ENCODE measurements at places on chromosomes 6 and 20.

GRCh38 chr6:33904747-33905065 is 100.9 kb upstream of the MLN start:
- DNase-seq, result no peak

DNA sequence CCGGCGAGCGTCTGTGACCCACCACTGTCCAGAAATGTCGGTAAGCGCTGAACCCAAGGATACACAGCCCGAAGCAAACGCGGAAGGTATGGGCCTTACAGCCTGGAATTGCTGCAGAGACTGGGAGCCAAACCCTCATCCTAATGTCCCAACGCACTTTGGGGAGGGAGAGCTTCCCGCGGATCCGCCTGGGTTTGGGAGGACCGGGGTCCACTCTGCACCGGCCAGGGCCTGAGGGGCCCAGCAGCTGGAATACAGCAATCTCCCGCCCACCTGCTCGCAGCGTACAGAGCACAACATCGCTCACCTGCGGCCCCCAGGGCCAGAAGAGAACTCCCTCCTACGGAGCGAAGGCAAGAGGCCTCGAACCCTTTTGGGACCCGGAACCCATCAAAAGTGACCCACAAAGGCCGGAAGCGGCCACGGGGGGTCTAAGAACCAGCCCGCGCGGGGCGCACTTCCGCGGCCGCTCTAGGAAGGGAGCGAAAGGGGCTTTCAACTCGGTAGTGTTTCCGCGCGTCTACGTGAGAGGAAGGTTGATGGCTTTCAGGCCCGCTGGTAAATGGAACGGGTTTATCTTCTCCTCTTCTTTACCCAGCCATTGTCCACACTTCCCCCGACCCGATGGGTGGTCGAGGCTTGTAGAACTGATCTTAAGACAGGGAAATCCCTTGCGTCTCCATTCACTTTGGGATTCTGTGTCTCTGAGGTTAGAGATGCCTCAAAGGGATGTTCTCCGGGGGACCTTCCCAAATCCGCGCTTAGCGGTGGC is at the start of gene ZSCAN12:
Gene ZSCAN12, minus strand, starts transcription at position 398 of the 772 bp plus-strand sequence. CDS start 1,342 bp downstream, outside the sequence.
- DNase-seq, result peak; percentile 92

DNA sequence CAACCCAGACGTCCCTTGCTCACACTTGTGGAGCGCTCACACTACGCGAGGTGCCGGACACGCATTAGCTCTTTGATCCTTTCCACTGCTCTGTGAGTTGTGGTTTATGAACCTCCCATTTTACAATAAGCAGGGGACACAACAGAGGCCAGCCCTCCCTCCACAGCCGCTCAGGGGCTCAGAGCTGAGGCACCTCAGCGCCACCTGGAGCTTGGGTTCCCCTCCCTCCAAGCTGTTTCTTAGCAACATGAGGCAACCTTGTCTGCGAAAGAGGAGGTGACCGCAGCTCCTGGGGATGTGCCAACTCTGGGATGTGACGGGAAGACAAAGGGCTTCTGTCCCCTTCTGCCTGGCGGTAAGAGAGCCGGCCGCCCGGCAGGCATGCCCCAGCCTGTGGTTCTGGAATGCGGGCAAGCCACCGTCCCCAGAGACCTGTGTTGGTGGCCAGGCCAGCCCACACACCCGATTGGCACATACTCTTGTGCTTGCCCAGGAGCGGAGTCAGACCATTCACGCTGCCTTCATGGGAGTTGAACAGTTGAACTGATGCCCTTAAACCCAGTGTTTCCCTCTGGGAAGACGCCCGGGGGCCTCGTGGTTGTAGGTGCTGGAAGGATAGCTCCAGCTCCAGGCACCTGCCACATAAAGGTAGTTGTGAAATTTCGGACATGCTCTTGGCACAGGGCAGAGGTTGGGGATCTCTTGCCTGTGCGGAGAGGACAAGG is 44.5 kb downstream of the RBM38 start:
- peak; percentile 32 for DNase-seq

DNA sequence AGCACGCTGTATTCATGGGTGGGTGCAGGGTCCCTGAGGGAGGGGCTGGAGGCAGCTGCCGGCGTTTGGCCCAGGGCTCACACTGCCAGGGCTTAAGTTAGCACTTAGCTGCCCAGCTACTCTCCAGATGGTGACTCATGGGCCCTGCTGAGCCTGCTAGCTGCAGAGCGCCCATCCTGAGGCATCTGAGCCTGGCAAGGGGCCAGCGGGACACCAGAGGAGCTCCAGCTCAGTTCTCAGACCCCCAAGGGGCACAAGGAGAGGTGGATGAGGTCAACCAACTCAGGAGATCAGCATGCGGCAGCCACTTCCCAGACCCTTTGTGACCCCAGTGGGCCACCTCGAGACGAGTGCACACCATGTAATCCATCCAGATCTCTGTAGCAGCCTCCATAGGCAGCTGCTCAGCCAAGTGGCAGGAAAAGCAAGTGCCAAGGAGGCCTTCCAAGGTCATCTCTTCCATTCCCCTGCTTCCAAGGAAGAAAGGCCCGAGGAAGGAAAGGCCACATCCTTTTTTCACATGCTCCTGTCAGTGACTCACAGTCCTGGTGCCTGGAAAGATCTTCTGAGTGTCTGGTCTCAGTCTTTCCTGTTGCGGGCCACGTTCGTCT is 35.3 kb downstream of the FOXP4 start:
- DNase-seq, result peak; percentile 92

GRCh38 chr6:30615958-30616810 is 859 bp downstream of the PPP1R10 start:
- peak; percentile 35 for DNase-seq

GRCh38 chr6:128641703-128642102 is 121.3 kb upstream of the PTPRK start:
- peak; percentile 17 for DNase-seq

GRCh38 chr20:48177058-48177457 is 391.8 kb upstream of the SULF2 start:
- DNase-seq, result no peak

- DNase-seq, result no peak
Observed at GRCh38 chr6:42274898-42275297, 57.2 kb upstream of the MRPS10 start.

- DNase-seq, result peak; percentile 51
Observed at GRCh38 chr6:148890096-148890495, 143.3 kb downstream of the UST start.

GRCh38 chr6:147676495-147677199 is 168.2 kb downstream of the SAMD5 start:
- DNase-seq, result peak; percentile 9

- DNase-seq, result no peak
Observed at GRCh38 chr20:59864726-59865125, 68.7 kb downstream of the SYCP2 start.

DNA sequence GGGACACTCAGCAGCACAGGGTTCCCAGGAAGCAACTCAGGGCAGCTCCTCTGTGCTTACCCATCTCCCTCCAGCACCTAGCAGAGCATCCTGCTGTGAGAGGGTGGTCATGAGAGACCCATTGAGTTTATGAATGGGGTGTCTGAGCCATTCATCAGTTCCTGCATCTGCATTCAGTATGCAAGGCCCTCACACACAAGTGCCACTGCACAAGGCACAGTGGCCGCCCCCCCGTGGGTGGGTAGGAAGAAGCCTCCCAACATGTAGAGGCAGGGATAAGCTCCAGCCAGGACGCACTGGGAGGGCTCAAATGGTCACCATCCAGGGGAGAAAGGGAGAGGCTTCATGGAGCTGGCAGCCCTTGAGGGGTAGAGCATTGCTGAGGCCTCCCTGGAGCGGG is 43.0 kb downstream of the FOXP4 start:
- no peak for DNase-seq

- no peak for DNase-seq
Observed at GRCh38 chr20:52039790-52040189, 151.8 kb downstream of the ZFP64 start.

DNA sequence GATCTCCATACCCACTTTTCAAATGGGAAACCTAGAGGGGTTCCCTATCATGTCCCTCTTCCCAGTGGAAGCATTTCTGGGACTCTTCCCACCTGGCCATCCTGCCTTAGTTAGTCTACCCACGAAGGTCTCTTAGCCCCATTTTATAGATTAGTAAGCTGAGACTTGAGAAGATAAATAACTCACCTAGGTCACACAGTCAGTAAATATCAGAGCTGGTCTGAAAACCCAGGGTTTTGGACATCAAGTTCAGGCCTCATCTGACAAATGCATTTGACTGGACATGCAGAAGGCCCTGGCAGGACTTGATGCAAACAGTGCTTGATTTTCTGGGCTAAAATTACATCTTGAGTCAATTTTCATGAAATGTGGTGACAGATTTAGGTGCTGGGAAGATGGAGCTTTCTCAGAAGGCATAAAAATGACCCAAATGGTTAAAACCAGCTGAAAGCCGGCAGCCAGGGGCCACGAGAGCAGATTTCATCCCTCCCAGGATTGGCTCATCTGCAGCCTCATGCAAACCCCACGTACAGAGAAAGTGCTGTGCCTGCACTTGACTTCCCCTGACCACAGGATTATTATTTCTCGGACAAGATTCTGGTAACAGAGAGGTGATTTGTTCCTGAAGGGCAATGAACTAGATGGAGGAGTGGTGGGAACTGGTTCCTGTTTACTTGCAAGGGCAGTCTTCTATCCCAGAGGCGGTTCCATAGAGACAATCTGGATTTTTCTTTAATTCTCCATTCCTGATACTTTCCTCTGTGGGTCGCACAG is 23.1 kb downstream of the CPNE5 start:
- no peak for DNase-seq

- DNase-seq, result peak; percentile 70
Observed at GRCh38 chr6:11732036-11732631, 46.5 kb downstream of the ADTRP start.

DNA sequence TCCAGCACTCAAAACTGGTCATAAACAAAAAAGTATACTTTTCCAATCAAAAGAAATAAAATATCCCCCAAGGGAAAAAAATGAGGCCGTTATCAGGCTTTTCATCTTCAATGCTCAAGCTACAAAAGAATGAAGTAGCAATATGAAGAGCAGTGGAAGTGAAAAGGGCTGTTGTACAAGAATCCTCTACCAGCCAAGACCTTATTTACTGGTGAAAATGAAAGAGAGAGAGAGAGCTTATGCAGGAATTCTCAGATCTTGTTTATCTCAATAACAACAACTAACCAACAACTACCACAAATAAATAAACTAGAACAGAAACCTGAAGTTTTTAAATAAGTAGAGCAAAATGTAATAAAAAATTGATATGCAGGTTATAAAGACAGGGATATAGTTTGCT is 400.6 kb downstream of the HDGFL1 start:
- DNase-seq, result no peak

GRCh38 chr20:17992224-17992637 is 23.4 kb downstream of the MGME1 start:
- DNase-seq, result no peak

DNA sequence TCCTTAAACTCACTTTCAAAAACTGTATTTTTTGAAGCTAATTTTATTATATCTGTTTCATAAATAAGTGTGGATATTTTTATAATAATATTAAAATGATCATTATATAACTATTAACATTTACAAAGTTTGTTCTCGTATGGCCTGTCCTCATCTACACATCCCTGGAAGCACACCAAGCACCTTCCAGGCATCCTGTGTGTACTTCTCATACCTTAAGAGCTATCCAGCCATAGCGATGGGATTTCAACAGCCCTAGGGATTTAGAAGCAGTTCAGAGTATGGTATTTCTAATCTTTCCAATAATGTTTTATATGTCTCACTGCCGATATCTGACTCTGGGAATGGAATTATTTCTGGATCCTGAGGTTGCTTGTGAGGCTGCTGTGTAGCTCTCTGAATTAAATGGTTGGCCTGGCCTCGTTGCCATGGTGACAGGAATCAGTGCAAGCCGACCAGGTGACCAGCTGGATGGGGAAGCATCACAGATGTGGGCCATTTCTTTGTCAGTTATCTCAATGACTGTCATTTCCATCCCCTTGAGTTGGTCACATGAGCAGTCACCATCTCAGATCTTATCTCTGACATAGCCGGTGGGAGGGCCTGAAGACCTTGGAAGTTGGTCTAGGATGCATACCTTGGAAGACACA is 265.2 kb upstream of the RIN2 start:
- DNase-seq, result no peak

DNA sequence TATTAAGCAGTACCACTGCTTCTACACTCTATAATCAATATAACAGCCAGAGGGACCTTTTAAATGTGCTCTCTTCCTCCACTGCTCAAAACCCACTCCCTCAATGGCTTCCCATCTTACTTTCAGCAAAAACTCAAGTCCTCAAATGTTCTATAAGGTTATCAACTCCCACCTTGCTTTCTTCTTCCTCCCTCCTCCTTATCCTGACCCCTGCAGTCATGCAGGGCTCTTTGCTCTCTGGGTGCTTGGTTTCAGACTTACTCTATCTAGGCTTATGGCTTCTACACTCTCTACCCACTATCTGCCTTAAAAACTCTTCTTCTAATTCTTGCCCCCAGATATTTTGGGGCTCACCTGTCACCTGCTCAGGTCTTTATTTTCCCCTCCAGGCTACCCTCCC is 5.3 kb downstream of the ARHGAP18 start:
- DNase-seq, result no peak

GRCh38 chr20:49989234-49990065 is 6.7 kb downstream of the SNAI1 start:
- DNase-seq, result peak; percentile 86

GRCh38 chr20:53503517-53503919 is 90.1 kb downstream of the ZNF217 start:
- no peak for DNase-seq

DNA sequence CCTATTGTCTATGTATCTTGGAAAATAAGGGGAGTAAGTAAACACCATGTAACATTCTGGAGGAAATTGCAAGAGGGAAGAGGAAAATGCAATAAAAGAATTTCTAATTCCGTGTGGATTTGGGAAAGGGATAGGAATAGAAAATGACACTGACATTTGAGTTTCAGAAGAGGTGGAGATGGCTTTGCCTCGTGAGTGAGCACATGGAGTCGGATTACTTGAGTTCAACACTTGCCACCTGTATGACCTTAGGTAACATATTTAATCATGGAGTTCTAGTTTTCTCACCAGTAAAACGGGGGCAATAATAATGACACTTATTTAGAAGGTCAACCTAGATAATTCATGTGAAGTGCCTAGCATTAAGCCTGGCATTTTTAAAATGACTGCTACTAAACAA is 10.8 kb upstream of the PBOV1 start:
- no peak for DNase-seq

DNA sequence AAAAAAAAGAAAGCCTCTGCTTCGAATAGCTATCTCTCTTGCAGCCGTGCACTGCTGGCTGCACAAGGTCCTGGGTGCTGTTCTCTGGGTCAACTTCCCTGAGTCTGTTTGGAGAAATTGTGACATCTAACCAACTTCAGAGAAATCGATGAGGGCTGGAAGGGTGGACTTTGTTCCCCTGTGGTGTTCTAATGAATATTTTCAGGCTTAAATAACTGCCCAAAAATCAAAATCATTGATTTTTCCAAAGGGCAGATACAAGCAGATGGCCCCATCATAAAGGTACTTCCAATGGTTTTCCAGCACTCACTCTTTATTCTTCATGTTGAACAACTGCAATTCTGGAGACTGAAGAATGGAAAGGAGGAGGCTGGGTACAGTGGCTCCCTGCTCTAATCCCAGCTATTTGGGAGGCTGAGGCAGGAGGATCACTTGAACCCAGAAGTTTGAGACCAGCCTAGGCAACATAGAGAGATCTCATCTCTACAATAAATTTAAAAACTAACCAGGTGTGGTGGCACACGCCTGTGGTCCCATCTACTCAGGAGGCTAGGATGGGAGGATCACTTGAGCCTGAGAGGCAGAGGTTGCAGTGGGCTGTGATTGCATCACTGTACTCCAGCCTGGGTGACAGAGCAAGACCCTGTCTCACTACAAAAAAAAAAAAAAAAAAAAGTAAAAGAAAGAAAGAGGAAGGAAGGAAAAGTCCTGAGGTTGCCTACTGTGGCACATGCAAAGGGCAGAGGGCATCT is 59.1 kb downstream of the FOXA2 start:
- no peak for DNase-seq

Measured in fibroblast of skin of scalp (primary cell).